GM04504 (cell line): ENCODE measurements at places on chromosomes 3 and 15.

- DNase-seq = no peak
Observed at GRCh38 chr3:134910026-134910425, 115.0 kb downstream of the EPHB1 start.

DNA sequence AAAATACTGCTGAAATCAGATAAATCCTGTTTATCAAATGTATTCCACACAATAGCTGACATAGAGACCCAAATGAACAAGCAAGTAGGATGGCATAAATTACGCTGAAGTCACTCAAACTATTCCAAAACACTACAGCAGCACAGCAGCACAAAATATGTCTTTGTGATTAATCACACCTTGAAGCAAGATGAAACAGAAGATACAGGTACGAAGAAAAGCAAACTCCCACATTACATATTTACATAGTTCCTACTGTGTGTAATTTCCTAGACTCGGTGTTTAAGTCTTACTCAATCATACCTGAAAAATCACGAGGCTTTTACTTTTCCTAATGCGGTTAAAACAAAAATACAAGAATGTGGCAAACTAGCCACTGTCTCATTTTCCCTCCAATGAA is 38.3 kb downstream of the CHSY1 start:
- DNase-seq = no peak

GRCh38 chr15:76185716-76186115 is 125.6 kb downstream of the ETFA start:
- no peak for DNase-seq

- DNase-seq = peak; percentile 7
Observed at GRCh38 chr3:87488765-87489164, 212.4 kb upstream of the POU1F1 start.

DNA sequence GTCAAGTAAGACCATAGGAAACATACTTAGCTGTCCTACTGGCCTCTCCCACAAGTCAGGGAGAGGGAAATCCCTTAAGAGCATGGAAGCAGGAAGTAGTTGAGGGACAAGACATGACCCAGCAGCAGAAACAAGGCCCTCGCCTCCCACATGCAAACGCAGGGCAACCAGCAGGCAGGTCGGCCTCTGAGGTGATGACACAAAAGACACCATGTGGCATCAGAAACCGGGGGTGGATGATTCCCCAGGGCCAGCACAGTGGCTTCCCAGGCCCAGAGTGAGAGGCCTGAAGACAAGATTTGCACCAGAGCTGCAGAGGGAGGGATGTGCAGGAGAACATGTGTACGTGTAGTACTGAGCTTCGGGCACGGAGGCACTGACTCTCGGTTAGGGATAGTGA is 26.3 kb downstream of the PXYLP1 start:
- DNase-seq = no peak

- no peak for DNase-seq
Observed at GRCh38 chr3:25259871-25260270, 168.2 kb upstream of the RARB start.
